ENCODE measurements at places on chromosomes 3 and 15.

DNA sequence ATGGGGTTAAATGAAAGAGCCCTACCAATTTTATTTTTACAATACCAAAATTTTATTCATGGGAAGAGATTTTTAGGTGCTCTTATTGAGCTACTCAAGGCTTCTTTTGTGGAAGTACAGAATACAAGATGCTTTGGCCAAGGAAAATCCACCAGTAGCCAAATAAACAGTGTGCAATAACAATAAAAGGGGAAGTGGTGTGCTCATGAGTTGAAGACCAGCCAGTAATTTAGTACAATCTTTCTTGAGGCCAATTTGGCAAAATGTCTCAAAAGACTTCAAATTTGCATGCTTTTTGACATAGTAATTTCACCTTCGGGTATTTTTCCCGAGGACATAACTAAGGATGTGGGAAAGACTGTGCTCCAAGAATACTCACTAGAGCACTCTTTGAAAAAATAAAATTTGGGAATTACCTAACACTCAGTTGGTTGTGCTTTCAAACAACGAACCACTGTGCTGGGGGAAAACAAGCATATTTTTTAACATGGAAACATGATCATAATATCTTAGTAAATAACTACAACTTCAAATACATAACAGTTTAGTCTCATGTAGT, 294.0 kb downstream of the DIPK2A start:
- DNase-seq = peak; percentile 34

DNA sequence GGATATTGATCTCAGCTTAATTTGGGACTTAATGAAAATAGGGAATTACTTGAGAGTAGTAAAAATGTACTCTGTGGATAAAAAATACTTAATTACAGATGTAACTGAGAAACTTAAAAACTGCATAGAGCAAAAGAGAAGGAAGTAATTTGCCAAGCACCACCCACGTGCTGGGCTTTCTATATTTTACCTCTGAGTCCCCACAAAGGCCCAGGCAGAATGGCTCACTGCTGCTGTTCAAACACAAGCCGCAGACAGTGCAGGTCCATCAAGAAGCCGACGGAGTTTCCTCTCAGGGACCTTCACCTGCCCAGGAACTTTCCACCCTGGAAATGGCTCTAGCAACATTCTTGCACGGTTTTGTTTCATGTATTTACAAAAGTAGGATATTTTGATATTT, 77.2 kb upstream of the TRPM1 start:
- no peak for DNase-seq

DNA sequence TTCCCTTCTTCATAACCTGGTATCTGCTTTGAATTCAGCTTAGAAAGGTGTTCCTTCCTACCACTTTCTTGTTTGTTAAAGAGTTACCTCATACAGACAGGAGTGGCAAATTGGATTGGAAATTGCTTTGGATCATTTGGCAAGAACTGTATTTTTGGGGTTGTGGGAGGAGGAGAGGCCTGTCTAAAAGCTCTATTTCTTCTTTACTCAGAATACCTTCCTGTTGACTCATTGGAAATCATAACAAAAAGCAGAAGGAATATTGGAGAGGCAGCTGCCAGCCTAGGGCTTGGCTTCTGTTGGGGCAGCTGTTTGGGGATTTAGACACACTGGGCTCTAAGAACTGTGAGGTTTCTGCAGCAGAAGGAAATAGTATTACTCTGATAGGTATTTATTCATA, 14.2 kb downstream of the IQGAP1 start:
- DNase-seq = peak; percentile 6

DNA sequence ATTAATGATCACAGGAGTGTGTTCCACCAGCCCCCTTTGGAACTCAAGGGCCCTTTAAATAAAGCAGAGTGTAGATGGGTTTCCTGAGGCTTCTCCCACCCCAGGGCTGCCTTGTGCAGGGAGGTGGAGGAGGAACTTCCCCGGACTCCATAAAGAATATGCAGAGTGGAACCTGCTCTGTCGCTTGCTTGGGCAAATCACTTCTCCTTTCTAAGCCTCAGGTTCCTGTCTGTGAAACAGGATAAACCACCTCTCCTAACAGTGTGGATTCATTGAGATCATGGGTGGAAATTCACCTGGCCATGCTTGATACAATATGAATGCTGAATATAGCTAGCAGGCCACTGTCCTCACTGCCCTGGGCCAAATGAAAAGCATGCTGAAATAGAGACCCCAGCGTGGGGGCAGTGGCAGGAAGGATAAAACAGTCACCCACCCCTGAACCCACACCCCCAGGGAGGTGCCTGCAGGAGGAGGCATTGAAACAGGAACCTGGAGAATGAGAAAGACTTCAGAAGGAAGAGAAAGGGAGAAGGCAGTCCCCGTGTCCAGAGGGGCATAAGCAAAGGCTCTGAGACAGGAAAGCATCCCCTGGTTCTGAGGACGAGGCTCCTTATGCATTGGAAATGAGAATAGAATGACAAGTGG, 41.1 kb upstream of the CHRNB4 start:
- DNase-seq = no peak

DNA sequence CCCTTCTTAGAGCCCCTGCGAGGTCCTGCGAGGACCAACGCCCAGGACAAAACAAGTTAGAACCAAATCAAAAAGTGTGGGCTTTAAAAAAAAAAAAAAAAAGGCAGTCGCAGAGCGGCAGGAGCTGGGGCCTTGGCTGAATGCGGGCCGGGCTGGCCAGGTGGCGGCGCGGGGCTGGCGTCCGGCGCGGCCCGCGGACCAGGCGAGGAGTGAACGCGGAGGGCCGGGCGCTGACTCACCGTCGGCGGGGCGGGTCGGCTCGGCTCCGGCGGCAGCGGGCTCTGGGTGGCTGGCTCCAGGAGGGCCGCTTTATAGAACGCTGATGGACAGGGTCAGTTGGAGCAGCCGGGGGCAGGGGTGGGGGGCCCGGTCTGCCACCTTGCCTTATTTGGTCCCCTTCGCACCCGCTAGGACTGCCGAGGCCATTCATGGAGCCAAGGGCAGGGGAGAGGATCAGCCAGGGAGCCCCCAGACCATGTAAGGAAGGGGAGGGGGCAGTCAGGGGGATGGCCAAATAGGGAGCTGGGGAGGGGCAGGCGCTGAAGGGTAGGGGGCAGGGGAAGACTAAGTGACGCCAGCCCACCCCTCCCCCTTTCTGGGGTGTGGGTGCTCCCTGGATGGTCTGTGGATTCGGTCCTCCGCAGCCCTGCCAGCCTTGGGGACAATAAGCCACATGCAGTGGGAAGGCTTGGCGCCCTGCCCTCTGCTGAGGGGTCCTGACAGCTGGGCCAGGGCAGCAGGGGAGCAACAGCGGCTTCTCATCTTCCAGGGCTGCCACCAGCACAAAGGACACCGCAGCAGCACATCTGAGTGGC, at the start of gene ACTC1:
Gene ACTC1, minus strand, starts transcription at position 283 of the 815 bp plus-strand sequence. CDS start 741 bp downstream, outside the sequence.
- DNase-seq = no peak

GRCh38 chr15:78003539-78004008, 73.9 kb downstream of the TBC1D2B start:
- DNase-seq = no peak

GRCh38 chr3:191261304-191261638, 62.2 kb downstream of the OSTN start:
- DNase-seq = no peak

- no peak for DNase-seq
Observed at GRCh38 chr3:18245721-18246120, 179.4 kb downstream of the SATB1 start.

DNA sequence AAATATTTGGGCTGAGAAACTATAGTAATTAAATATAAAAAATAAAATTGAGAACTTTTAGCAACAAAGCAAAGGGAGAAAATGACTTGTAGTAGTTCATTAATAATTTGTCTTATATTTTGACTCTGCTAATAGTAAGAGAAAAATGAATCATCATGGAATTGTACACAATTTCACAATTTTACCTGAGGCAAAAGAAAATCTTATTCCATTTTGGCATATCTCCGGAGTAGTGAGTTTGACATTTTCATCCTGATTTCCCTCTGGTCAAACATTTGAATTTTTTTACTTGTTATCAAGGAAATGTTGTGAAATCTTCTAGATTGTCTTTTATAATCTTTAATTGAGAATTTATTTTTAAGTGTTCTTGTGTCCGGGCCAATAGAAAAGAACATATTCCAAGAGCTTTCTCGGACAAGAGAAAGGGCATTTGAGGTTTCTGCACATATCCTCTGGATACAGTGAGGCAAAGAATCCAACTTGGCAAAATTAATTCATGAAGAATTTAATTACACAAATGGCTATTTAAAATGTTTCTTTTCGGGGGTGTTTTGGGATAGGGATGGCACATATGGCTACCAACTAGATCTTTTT, 89.3 kb upstream of the IGSF10 start:
- no peak for DNase-seq

GRCh38 chr15:36737430-36737891, 158.0 kb downstream of the CDIN1 start:
- DNase-seq = no peak

DNA sequence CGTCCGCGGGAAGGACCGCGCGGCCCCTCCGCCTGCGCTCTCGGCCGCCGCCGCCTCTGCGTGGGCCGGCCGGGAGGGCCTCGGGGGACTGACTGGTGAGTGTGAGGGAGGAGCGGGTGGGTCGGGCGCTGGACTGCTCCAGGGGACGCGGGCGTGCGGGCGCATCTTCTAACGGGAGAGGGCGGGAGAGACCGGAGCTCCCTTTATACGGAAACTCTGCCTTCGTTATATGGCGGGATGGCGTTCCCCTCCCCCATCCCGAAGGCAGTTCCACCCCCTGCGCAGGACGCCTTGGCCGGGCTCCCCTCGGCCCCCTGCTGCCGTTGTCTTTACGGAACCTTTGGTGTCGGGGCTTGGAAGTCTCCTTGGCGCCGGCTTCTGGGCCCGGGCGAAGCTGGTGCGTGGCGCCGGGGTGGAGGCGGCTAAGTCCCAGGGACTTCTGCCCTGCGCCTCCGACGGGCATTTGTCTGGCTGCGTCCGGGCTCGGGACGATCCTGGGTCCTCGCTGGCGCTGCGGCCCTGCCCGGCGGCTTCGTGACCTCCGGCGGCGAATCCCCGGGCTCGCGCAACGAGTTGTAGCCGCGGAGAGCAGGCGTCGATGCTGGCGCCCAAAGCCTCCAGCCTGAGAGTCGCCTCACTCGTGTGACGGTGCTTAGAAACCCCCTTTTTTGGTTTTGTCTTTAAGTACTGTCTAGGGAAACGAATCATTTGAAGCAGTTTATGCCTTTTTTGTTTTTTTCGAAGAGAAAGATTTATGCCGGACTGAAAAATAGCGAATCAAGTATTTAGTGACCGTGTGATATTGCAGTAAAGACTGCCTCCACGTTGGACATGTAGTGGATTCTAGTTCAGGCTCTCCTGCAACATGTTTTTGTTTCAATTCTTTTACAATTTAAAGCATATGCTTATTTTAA, 623 bp downstream of the ZNF639 start:
- DNase-seq = peak; percentile 71

GRCh38 chr3:156997351-156997750, 162.6 kb downstream of the CCNL1 start:
- DNase-seq = no peak

- no peak for DNase-seq
Observed at GRCh38 chr3:122533480-122533879, 18.7 kb upstream of the KPNA1 start.

DNA sequence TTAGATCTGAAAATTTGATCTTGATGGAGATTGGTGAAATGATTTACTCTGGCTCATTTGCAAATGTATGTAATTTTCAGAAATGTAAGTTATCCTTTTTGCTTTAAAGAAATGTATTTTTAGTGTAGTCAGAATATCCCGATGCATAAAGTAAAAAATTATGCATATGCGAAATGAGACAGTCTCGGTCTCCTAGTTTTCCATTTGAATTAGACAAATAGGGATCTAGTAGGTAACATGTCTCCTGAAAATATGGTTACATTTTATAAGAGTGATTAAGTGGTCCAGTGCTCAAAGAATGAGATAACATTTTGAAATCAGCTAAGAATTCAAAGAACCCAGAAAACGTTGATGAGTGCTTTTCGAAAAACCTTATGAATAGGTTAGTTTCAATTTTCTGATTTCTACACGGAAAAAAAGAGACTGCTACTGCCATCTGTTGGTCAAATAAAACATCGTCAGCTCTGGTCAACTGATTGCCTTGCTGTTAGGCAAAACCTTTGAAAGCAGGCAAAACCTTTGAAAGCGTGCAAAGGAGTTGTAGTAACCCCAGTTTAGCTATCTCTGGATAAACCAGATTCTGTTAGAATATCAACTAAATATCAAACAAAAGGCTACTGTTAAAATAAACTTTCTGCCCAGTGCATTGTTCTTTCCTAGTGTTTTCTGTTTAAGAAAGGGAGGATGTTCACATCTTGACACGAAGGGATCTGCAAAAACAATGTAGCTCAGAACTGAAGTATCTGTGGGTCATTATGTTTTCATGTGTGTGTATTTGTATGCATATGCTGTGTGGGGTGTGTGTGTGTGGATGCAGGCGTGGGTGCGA, 59.3 kb upstream of the CHMP2B start:
- DNase-seq = peak; percentile 71

GRCh38 chr3:73580343-73580742, 44.4 kb downstream of the PDZRN3 start:
- no peak for DNase-seq

DNA sequence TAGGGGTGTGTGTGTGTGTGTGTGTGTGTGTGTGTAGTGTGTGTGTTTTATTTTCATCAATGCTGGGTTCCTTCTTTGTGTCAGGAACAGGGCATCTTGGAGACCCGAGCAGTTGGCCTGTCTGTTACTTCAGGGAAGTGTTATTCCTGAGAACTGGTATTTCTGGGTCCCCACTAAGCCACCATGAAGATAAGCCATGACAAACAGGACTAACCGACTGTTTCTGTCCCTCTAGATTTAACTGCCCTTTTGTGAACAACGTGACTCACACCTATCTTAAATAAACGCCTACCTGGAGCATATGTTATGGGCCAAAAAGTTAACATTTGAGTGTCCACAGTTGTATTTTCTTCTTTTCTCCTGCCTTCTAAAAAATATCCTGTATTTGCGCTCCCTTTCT, 19.5 kb downstream of the SIDT1 start:
- no peak for DNase-seq

DNA sequence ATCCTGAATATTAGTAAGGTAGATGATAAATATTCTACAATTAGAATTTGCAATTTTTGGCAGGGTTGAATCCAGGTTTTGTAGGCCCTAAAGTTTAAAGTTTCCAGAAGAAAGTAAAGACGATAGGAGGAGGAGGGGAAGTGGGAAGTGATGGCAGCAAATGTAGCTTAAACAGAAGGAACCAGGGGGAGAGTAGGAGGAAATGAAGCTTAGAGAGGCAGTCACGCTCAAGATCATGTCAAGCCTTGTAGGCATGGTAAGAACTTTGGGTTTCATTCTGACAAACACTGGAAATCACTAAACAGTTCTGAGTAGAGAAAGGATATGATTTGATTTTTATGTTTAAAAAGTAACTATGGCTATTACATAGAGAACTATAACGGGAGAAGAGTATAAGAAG, 63.9 kb downstream of the NR2E3 start:
- no peak for DNase-seq

DNA sequence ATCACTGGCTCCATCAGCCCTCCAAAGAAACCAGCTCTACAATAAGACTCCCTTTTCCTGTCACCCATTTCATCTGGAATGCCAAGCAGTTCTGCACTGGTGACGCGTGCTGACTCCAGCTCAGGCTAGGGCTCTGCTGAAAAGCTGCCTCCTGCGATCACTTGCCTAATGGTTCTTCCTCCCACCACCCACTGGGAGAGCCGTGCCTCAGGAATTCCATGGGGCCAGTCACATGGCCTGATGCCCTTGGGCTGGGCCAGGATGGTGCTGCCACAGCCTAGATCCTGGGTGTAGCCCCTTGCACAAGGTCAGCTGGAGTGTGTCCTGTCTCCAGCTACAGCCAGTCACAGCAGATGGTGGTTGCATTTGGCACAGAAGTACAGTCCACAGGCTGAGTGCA, 98.9 kb downstream of the DNAJB8 start:
- DNase-seq = no peak

- DNase-seq = no peak
Observed at GRCh38 chr3:105676621-105677300, 192.1 kb downstream of the CBLB start.
